ENCODE measurements at places on chromosomes 12 and 14. TPM values are rescaled to one million over a fixed set of nuclear protein-coding genes. Genes with fewer than 3 reads are reported as not detected.

VRTN gene
- total RNA-seq: not detected

KRT72 gene
- not detected for total RNA-seq

PTPRO gene
- total RNA-seq: not detected

RFX4 gene
- total RNA-seq: not detected

ZNF268 gene
- 22.0 TPM for total RNA-seq

TMEM229B gene
- total RNA-seq: 0.22 TPM

IL31 gene
- total RNA-seq: not detected

OR4K5 gene
- total RNA-seq: not detected

Measured in placental epithelial cell (primary cell).